ENCODE measurements at places on chromosomes 12 and 14. TPM values are rescaled to one million over a fixed set of nuclear protein-coding genes. Genes with fewer than 3 reads are reported as not detected.

GRCh38 chr14:70894868-70895267 is 12.4 kb upstream of the PCNX1 start:
- no peak for DNase-seq

DNA sequence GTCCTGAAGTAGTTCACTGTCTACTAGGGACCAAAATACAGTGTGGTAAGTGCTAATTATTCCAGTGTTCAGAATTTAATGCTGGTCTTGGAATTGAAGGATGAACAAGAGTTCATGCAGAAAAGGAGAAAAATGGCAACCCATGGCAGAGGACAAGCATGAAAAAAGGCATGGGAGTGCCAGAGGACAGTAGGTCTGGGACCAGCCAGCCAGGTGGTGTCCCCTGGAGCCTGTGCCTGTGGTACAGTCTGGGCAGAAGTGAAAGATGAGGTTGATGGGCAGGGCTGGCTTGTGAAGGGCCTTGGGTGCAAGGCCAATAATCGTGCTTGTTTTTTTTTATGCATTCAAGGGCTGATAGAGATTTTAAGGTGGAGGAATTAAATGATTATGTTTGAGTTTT is 21.0 kb downstream of the C12orf75 start:
- no peak for DNase-seq

DNA sequence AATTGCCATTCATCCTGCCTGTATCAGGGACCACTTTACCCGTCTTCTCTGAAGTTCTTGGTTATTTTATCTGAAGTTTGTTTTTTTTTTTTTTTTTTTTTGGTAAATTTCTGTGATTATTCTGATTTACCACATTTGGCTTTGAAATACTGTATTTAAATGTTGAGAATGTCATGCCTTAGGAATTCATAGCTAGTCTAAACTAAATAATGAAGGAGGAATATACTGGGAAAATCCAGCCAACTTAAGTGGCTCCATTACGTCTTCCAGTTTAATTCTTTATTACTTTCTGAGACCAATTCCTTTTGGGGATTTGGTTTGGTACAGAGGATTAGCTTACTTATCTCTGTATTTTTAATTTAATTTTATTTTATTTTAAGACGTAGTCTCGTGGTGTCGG is 60.3 kb upstream of the KCNMB4 start:
- no peak for DNase-seq

Gene KRT74
- not detected for polyA plus RNA-seq

Gene RNF212B
- polyA plus RNA-seq: not detected

DNA sequence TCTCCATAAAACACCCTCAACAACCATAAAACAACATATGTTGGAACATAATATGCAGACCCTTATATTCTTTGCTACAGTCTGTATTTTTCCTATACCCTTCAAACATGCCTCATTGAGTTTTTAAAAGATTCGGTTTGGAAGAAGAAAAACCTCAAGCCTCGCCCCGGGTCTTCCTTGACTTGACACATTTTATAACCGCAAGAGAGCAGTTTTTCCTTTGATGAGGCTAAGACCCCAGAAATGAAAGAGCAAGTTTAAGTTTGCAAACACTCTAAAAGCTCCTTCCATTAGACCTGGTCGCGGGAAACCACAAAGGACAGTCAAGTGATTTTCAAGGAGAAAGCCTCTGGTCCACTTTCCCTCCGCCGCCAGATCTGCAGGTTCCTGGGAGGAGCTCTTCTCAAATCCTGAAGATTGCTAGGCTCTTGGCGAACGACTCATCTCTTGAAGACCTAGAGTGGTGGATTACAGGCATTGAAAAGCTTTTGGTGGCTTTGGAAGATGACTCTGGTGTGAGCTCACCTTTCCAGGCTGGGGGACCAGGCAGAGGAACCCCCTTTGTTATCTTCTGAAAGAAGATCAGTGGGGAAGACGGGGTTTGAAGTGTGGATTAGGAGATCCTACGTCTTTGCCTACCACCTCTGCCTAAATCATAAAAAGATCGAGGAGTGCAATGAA is at the start of gene ASCL4:
Gene ASCL4, plus strand, starts transcription at position 356 of the 681 bp plus-strand sequence. CDS start 515 bp downstream, outside the sequence.
- no peak for DNase-seq

Gene ATG14
- 5.9 TPM for polyA plus RNA-seq

- DNase-seq: no peak
Measured at GRCh38 chr12:97559267-97559666, 96.7 kb downstream of the RMST start.

DNA sequence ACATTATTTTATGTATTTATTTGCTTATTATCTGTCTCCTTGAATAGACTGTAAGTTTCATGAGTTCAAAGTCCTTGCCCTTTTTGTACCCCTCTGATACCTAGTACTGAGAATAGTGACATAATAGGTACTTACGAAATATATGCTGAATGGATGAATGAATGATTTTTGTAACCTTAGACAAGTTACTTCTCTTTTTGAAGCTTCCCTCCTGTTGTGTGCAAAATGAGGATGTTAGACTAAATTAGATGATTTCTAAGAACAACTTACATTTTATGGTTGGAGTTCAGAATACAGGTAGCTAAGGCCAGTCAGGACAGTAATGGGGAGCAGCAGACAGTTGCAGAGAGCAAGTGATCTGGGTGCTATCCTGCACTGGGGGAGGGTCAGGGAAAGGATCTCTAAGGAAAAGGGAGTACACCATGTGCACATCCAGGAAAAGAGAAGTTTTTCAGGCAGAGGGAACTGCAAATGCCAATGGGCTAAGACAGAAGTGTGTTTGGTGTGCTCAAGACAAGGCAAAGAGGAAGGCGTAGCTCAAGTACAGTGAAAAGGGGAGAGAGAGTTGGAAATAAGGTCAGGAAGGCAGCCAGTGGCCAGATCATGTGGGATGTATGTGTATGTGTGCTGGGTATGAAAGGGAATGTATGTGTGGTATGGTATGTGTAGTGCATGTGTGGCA is 59.4 kb upstream of the AMIGO2 start:
- DNase-seq: no peak

Gene PARP2
- polyA plus RNA-seq: 10.1 TPM

DNA sequence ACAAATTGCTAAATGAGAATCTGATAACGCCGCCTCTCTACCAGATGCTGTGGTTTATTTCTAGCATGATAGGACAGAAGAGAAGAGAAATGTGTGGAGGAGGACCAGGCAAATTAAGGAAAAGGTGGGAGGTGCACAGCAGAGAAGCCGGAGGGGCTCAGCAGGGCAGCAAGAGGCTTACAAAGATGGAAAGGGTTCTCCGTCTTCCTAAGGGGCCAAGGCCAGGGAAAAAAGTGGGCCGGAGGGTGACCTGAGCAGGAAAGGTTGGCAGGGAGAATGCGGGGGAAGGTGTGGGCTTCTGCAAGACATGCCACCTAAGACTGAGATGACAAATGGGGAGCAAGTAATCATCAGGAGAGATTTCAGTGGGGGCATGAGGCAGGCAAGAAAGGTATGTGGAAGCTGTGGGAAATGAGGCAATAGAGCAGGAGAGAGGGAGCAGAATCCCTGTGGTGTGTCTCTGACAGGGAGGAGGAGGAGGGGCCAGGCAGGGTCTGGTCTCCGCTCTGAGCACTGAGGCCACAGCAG is 18.7 kb downstream of the MANSC1 start:
- no peak for DNase-seq

- DNase-seq: peak; percentile 21
Measured at GRCh38 chr14:103899316-103899715, 28.9 kb upstream of the TDRD9 start.

DNA sequence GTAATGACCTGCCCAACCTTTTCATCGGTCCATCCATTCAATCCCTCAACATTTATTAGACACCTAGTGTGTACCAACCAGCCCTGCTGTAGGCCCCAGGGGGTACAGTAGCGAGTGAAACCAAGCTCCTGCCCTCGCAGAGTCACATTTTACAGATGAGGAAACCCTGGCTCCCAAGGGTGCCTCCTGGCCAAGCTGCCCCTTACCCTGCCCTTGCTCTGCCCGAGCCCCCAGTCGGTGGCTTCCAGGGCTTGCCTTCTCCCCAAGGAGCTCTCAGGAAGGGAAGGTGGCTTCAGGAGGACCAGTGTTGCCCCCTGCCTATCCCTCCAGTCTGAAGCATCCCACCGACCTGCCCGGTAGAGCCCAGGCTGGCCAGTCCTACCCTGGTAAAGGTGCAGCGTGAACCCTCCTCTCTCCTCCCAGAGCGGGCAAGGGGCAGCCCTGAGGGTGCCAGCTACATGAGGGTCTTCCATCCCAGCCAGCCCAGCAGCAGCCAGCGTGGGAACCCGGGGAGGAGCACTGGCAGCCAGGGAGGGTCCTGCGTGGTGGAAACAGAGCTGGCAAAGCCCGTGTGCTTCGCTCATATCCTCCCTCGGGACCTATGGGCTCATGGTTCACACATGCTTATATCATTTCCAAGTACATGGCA is 670 bp upstream of the BEGAIN start:
- peak; percentile 18 for DNase-seq

DNA sequence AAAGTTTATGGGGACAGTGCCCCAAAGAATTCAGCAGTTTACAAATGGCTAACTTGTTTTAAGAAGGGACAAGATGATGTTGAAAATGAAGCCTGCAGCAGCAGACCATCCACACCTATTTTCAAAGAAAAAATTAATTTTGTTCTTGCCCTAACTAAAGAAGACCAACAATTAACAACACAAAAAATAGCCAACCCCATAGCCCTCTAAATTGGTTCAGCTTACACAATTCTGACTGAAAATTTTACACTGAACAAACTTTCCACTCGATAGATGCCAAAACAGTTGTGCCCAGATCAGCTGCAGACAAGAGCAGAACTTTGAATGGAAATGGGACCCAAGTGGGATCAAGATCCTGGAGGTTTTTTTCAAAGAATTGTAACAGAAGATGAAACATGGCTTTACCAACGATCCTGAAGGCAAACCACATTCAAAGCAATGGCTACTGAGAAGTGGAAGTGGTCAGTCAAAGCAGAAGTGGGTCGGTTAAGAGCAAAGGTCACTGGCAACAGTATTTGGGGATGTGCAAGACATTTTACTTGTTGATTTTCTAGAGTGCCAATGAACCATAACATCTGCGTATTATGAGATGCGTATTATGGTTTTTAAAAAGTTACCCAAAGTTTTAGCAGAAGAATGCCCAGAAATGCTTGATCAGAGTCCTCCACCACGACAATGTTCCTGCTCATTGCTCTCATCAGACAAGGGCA is 30.0 kb downstream of the SLC39A9 start:
- DNase-seq: no peak

Gene DNAI7
- polyA plus RNA-seq: 0.23 TPM

Gene RTN1
- 0.15 TPM for polyA plus RNA-seq

DNA sequence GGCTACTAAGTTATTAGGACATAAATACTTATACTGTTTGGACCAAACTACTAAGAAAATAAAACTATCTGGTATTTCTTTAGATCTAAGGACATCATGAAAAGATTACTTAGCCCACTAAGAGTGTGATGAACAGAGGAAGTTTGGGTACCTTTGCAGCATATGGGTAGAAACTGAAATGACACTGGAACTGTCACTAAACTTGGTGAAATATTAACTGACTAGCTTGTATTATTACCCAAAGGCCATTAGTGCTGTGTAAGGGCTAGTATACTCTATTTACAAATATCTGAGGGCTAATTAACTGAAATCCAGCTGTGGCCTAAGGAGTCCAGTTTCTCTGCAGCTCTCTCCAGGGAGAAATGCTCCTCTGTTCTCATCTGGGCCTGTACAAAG is 45.5 kb downstream of the PAWR start:
- DNase-seq: no peak

GRCh38 chr14:25680934-25681333 is 631.0 kb upstream of the STXBP6 start:
- no peak for DNase-seq

DNA sequence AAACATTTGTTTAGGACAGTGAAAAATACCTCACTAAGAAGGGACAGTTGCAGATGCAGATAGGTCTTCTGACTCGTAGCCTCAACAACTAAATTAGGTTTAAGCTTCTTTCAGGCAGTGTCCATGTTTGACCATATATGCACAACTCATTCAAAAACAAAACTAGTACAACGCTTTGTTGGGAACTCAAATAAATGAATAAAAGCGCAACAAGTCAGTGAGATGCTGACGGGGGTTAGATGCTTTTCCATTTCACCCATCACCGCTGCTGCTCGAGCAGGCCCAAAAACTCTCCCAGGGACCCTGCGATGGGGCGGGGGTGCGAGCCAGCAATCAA is 633 bp downstream of the RPAP3 start:
- DNase-seq: no peak

- DNase-seq: no peak
Measured at GRCh38 chr14:98237939-98238338, 1034.1 kb downstream of the BCL11B start.

- DNase-seq: no peak
Measured at GRCh38 chr12:103241184-103241583, 254.6 kb downstream of the C12orf42 start.

Gene FOXN4
- polyA plus RNA-seq: not detected

GRCh38 chr12:57765003-57765697 is 1.7 kb downstream of the CYP27B1 start:
- DNase-seq: no peak

GRCh38 chr12:12265571-12266388 is 1.1 kb downstream of the LRP6 start:
- no peak for DNase-seq

Gene SLC6A15
- polyA plus RNA-seq: not detected

DNA sequence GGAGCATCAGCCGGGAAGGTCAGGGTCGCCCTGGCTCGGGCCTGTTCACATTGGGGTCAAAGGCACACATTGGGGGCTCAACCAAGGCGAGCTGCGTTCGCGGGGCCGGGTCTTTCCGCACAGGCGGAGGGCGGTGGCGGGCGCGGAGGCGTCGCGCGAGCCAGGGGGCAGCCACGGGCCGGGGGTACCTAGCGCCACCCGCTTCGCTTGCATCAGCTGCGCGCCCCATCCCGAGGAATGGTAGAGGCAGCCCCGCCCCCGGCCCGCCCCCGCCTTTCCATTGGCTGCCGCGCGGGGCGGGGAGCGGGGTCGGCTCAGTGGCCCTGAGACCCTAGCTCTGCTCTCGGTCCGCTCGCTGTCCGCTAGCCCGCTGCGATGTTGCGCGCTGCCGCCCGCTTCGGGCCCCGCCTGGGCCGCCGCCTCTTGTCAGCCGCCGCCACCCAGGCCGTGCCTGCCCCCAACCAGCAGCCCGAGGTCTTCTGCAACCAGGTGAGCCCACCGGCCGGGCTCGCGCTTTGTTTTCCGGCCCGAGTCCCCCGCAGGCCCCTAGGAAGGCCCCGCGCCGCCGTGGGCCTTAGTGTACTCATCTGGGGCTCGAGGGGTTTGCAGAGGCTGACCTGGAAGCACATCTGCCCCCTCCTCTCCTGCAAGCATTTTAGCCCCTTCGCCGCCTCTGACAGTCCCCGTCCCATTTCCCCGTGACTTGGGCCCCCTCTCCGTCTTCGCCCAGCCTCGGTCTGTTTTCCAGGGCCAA is at the start of gene ALDH2:
Gene ALDH2, plus strand, starts transcription at position 326 of the 754 bp plus-strand sequence. Its CDS starts 50 bp downstream, at position 376.
- DNase-seq: peak; percentile 82
